Glutamatergic neuron (in vitro differentiated cells): ENCODE measurements at places on chromosomes 12 and 14. TPM values are rescaled to one million over a fixed set of nuclear protein-coding genes. Genes with fewer than 3 reads are reported as not detected.

The ANO4 gene
- total RNA-seq, result 38.0 TPM

The HCAR2 gene
- total RNA-seq, result not detected

The VASH1 gene
- 149 TPM for total RNA-seq

GRCh38 chr12:19382563-19382962, 56.7 kb upstream of the AEBP2 start:
- H3K27ac ChIP-seq, result no peak overlapping the region
- H3K4me3 ChIP-seq, result no peak overlapping the region
- DNase-seq, result no peak
- H3K27me3 ChIP-seq, result peaks cover 10% of the 10 kb centered on the region

DNA sequence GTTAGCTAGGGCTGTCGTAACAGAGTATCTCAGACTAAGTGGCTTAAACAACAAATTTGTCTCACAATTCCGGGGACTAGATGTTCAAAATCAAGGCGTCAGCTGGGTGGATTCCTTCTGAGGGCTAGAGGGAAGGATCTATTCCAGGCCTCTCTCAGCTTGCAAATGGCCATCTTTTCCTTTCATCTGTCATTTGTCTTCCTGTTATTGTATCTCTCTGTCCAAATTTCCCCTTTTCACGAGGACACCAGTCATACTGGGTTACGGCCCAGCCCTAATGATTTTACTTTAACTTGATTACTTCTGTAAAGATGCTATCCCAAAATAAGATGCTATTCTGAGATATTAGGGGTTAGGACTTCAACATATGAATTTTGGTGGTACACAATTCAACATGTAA, 119.0 kb upstream of the CPSF6 start:
- H3K27ac ChIP-seq, result no peak overlapping the region
- no peak overlapping the region for H3K4me3 ChIP-seq
- no peaks in the 10 kb centered on the region for H3K4me1 ChIP-seq
- no peaks in the 10 kb centered on the region for H3K36me3 ChIP-seq

- no peak overlapping the region for H3K27ac ChIP-seq
- no peaks in the 10 kb centered on the region for H3K4me1 ChIP-seq
- DNase-seq, result no peak
- H3K27me3 ChIP-seq, result no peaks in the 10 kb centered on the region
- no peaks in the 10 kb centered on the region for H3K36me3 ChIP-seq
Measured at GRCh38 chr12:103997286-103997900, 31.7 kb downstream of the TDG start.

- H3K4me3 ChIP-seq, result no peak within 1 kb of the TSS
- no peaks in the 10 kb centered on the region for H3K4me1 ChIP-seq
- DNase-seq, result peak; percentile 63
- H3K27ac ChIP-seq, result no peak within 1 kb of the TSS
- peaks cover 11% of the 10 kb centered on the region for H3K27me3 ChIP-seq
Measured at GRCh38 chr14:105525861-105526775, at the start of gene TMEM121. TMEM121 (plus strand) TSS chr14:105526583; CDS start chr14:105528835, 2,252 bp downstream.

GRCh38 chr14:95431199-95432143, 85.0 kb downstream of the SYNE3 start:
- peaks cover 3% of the 10 kb centered on the region for H3K27me3 ChIP-seq
- H3K27ac ChIP-seq, result peak overlapping the region; percentile 87
- no peak overlapping the region for H3K4me3 ChIP-seq

GRCh38 chr14:95360828-95361227, 41.1 kb upstream of the CLMN start:
- no peaks in the 10 kb centered on the region for H3K36me3 ChIP-seq
- peaks cover 2% of the 10 kb centered on the region for H3K4me1 ChIP-seq
- DNase-seq, result no peak
- no peak overlapping the region for H3K27ac ChIP-seq
- no peak overlapping the region for H3K4me3 ChIP-seq

DNA sequence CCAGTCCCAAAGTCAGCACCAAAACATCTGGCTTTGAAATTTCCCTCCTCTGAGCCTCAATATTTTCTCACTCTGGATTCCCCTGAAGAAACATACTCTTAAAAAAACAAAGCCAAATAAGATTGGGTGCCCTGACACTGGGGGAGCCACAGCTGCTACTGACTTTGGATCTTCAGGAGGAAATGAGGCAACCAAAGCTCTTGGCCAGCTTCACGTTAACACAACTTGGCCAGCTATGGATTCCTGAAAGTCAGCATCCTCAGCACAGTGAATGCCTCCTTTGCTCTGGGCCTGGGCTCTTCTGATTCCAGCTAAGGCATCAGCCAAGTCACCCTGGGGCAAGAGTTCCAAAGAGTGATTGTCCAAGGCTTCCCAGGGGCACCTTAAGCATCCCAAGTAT, 254.8 kb downstream of the ANO2 start:
- no peaks in the 10 kb centered on the region for H3K4me1 ChIP-seq
- no peak for DNase-seq
- H3K27ac ChIP-seq, result no peak overlapping the region
- H3K27me3 ChIP-seq, result peaks cover 2% of the 10 kb centered on the region
